T-cell (primary cell): ENCODE measurements at places on chromosomes 16 and 17.

GRCh38 chr17:32515677-32516383 is 29.0 kb downstream of the CDK5R1 start:
- no peak for DNase-seq

DNA sequence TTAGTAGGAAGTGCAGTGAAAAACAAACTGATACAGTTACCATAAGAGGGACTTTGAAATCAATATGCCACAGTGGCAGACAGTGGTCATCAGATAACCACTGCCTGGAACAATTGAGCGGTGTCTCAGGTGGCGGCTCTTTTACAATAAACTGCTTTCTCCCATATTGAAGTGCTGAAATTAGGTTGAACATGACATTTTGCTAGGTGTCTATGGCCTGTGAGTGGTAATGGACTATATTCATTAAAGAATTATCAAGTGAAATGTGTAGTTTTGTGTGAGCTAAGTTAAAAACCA is 214.7 kb downstream of the RPTOR start:
- no peak for DNase-seq

DNA sequence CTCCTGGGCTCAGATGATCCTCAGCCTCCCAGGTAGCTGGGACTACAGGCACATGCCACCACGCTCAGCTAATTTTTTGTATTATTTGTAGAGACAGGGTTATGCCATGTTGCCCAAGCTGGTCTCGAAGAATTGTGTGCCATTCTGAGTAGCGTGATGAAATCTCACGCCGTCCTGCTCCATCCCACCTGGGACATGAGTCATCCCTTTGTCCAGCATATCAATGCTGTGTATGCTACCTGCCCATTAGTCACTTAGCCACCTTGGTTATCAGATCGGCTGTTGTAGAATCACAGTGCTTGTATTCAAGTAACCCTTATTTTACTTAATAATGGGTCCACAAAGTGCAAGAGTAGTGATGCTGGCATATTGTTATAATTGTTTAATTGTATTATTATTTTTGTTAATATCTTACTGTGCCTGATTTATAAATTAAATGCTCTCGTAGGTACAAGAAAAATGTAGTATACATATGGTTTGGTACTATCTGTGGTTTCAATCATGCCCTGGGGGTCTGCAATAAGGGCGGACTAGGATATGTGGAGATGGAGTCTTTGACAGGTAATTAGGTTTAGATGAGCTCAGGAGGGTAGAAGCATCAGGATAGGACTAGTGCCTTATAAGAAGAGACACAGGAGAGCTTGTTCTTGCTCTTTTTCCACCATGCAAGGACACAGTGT is 26.6 kb upstream of the SLC13A2 start:
- DNase-seq, result no peak

GRCh38 chr16:4683255-4684057 is 9.9 kb upstream of the NUDT16L1 start:
- DNase-seq, result no peak
